ENCODE measurements at places on chromosomes 1 and 21. TPM values are rescaled to one million over a fixed set of nuclear protein-coding genes. Genes with fewer than 3 reads are reported as not detected.

The SPRR2D gene
- total RNA-seq, result not detected

DNA sequence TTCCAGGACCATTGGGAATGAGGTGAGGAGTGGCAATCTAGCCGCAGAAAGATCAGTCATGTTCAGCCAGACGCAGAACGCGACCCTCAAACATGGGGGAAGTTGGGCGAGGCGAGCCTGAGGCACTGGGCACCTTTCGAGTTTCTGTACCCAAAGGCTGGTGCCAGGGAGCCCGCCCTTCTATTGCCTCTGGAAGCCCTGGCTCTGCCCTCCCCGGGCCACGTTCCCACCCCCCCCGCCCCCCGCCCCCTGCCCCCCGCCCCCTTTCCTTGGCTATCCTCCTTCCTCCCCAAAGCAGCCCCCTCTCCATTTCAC, 2.2 kb upstream of the ZBTB7B start:
- ATAC-seq, result no peak

The S100A7 gene
- not detected for total RNA-seq

DNA sequence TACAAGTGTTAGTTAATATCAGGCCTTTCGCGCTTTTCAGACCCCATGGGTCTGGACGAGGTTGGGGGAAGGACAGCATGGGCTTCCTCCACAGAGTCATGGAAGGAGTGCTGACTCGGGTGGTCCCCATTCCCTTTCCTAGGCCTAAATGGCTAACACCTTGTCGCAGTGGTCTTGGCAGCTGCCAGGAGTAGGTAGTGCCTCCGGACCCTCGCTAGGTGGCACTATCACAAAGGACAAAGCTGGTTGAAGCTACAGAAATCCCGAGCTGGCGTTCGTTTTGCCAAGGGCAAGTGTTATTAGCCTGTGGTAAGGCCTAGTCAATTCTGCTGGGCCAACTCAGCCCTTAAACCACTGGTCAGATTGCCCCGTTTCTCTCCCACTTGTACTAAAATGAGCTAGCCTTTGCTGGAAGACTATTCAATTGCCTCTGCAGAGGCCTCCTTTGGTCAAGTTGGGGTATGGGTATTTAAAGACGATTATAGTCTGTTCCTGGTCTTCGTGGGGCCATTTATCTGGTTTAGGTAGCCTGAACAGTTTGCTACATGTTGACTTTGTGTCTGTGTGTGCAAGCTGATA, 1.1 kb upstream of the UBE2Q1 start:
- peak; percentile 52 for ATAC-seq

The NGF gene
- not detected for total RNA-seq

The CELA3A gene
- not detected for total RNA-seq

- peak; percentile 53 for ATAC-seq
Observed at GRCh38 chr1:95084317-95085176, 11.8 kb upstream of the ALG14 start.

GRCh38 chr1:165034136-165034809, 322.2 kb downstream of the LMX1A start:
- no peak for ATAC-seq

Measured in activated T-helper 17 cell treated with anti-CD3 and anti-CD28 coated beads, Interleukin-2, amount 50 U/mL, for 72 hours (primary cell).